ENCODE measurements at places on chromosomes 2 and 18.
A peak's percentile ranks its signal among the peaks of the same experiment; 100 is the strongest.

- no peak for DNase-seq
Observed at GRCh38 chr18:3923750-3924149, 473.8 kb downstream of the TGIF1 start.

- no peak for DNase-seq
Observed at GRCh38 chr2:1686784-1687105, 57.6 kb downstream of the PXDN start.

DNA sequence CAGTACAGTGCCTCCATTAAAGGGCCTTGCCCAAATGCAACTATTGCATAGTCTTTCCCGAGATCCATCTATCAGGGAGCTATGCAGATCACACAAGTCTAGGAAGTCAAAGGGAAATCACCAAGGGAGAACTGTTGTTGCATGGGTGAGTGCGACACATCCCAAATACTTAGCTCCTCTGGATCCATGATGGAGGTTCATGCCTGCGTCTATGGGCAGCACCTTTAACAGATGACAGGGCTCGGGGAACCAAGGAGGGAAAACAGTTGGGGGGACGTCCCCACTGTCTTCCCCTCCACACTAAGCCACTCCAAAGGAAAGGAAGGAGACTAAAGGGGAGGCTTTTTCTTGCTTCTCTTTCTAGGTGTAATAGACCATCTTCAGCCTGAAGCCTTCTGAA lies 552.8 kb upstream of the PKDCC start:
- peak; percentile 22 for DNase-seq

GRCh38 chr2:11987151-11987550 lies 240.7 kb downstream of the LPIN1 start:
- no peak for DNase-seq

DNA sequence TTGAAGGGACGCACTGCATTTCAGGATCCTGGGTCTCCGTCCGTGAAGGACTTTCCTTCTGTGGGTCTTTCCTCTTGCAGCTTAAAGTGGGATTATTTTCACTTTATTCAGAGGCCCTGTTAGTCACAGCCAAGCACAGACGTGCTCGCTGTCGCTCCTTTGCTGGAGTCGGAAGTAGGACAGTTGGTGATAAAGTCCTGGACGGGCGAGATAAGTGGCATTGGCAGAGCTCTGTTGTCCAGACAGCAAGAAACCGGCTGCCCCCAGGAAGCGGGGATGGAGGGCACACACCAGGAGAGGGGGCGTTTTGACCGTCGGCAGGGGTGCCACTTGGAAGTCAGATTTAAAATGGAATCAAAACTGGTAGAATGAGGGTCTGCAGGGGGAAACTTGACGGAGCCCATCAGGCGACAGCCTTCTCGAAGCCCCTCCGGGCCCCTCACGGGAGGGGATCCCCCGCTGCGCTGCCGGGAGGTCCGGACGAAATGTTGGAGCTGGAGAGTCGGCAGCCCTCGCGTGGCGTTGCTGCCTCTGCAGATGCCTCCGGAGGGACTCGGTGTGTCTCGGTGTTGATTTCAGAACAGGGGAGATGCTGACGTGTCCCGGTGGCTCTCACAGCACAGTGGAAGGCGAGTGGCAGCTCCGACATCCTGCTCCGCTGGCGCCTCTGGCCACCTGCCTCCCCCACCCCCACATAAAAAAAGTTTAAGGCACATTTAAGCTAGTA lies 124.2 kb downstream of the NFATC1 start:
- DNase-seq = peak; percentile 92

DNA sequence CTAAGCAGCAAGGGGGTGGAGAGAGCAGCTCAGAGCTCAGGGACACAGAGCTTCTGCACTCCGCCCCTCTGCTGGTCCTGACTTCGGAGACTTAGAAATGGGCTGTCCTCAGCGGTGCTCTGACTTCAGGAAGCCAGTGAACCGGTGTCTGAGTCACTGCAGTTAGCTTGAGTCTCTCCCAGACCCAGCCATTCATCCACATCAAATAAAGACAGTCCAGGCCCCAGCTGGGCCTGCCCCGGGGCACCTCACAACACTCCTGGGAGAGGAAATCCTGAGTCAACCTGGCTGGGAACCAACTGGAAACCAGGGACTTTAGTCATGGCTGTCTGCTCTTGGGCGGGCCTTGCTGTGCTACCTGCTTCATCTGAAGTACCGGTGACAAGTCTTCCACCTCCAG lies 5.4 kb upstream of the ITGB6 start:
- DNase-seq = no peak

- no peak for DNase-seq
Observed at GRCh38 chr2:119575439-119575838, 31.2 kb downstream of the CFAP221 start.

GRCh38 chr2:227785293-227785692 lies 28.3 kb upstream of the CCL20 start:
- no peak for DNase-seq

GRCh38 chr2:124250433-124250832 lies 225.3 kb downstream of the CNTNAP5 start:
- no peak for DNase-seq

- DNase-seq = no peak
Observed at GRCh38 chr18:61992923-61993322, 100.1 kb upstream of the RNF152 start.

DNA sequence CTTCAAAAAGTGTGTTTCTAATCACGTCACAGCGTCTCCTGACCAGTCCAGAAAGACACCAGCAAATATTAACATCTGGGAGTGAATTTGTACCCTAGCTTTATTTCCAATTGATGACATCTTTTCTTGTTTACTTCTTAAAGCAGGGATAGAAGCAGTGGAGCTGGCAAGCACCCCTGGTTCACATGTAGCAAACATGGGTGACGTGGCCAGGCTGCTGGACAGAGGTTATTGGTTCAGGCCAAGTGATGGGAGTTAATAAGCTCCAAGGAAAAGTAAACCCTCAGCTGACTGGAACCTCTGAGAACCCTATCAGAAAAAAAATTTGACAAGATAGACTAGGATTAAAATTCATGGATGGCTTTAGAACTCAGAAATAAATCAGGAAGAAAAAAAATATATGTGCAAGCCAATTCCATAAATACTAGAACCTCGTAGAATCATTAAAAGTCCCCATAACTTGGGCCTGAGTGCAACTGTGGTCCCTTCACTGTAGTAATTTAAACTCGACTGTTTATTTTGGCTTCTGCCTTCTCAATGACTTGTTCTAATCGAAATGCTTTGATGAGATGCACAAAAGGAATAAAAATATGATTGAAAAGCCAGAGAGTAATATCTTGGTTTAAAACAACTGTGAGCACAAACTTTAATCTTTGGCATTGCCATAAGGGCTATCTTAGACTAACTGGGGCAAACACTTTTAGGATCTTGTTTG lies 121.5 kb upstream of the CTAGE1 start:
- no peak for DNase-seq

- DNase-seq = no peak
Observed at GRCh38 chr2:154813636-154814035, 115.1 kb downstream of the KCNJ3 start.

- peak; percentile 36 for DNase-seq
Observed at GRCh38 chr2:68811364-68811763, 59.8 kb downstream of the BMP10 start.

DNA sequence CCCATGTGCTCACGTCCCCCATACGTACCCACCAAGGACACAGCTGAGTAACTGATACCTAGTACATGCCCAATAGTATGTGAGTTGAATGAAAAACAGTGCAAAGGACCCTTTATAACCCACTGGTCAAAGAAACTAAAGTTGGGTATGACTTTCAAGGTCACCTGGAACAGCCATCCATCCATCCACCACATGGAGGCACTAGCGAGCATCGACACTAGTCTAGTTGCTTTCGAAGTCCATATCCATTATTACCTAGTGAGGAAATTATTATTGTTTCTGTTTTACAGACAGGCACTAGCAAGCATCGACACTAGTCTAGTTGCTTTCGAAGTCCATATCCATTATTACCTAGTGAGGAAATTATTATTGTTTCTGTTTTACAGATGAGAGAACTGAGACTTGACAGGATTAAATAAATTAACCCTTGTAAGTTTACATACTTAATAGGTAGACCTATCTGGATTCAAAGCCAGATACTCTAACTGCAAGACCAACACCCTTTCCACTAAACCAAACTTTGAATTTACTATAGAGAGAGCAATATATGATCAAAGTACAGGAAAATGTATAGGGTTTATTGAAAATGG lies 233.7 kb downstream of the METTL4 start:
- DNase-seq = peak; percentile 2

DNA sequence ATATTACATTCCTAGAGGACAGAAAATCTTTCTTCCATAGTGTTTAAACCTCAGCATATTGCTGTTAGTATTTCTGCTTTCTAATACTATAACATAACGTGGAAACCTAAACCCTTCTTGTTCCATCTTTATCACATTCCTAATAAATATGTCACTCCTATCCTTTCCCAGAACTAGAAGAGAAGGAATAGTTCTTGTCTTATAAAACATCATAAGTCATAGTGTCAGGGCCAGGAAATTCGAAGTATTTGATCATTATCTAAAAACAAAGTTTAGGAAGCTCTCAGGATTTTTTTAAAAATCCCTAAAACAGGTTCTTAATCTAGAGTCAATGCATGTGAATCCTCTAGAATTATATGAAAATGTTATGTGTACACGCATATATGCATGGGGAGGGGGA lies 2.0 kb downstream of the NHEJ1 start:
- DNase-seq = no peak

DNA sequence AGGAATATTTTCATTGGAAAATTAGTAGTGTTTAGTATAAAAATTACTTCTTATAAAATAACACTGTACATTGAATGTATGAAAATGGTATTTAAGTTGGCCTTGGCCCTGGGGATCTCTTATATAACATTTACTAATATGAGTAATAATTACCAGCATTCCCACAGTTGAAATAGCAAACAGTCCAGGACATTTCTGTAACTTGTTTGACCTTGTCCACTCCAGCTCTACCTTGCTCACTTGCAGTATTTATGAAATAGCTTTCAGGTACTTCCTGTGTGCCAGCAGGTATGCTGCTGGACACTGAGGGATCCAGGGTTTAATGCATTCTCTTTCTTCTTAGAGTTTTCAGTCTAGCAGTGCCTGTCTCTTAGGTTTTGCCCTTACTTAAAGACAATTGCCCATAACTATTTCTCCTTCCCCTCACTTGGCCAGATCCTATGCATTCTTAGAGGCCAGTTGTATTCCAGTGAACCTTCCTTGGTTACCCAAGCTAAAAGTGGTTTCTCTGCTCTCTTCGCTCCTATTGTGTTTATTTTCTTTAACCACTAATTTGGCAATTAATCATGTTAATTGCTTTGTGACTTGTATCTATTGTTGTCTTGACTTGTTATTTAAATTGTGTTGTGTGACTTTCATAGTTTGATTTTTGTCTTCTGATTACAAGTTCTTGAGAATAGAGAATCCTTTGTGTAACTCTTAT lies 25.9 kb downstream of the BABAM2 start:
- no peak for DNase-seq

DNA sequence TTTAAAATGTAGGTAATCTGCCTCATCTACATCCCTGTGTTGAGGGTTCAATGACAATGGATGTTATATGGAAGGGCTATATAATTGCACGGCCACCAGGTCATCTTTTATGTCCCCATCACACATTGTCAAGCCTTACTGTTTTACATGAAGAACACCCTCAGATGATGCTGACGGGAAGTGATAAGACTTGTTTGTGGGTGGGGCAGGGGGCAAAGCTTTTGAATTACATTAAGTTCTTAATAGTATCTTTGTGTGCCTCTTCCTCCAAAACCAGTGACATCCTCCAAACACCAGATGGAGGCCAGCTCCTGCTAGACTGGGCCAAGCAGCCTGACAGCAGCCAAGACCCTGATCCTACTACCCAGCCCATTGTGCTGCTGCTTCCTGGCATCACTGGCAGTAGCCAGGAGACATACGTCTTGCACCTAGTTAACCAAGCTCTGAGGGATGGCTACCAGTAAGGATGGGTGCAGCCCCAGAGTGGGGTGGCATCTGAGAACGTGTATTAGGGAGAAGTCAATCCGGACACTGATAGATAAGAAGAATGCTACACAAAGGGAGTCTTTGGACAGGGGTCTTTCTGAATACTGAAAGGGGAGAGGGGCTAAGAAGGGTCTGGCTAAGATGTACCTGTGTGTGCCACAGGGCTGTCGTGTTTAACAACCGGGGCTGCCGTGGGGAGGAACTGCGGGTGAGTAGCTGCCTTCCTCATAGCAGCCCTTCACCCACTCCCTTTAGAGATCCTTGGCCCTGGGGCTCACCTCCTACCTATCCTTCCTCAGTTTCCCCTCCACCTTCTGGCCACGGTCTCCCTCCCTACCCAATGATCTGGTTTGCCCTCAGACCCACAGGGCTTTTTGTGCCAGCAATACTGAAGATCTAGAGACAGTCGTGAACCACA lies 5.3 kb downstream of the ABHD1 start:
- peak; percentile 29 for DNase-seq

GRCh38 chr18:13457327-13457726 lies 238.8 kb downstream of the LDLRAD4 start:
- peak; percentile 81 for DNase-seq

- peak; percentile 65 for DNase-seq
Observed at GRCh38 chr18:75200605-75201280, 8.2 kb downstream of the PTGR3 start.

DNA sequence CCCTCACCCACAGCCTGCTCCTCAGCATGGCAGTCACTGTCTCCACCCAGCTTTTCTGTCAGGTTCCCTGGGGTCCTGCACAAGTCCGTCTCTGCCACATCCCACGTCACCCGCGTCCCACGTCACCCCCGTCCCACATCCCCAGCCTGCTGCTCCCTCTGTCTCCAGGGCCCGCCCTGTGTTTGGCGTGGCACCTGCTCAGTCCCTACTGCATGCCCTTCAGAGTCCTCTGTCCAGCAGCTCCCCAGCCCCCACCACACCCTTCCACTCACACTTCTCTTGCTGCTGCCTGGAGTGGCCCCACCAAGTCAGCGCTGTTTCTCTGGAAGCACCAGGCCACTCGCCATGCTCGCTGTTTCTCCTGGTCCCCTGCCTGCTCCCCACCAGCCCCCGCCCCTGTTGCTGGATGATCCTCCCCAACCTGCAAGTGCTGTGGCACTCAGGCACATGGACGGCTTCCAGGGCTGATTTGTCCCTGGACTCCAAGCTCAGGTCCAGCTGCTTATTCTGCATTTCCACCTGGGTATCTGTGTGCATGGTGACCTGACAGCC lies 18.8 kb downstream of the ATG4B start:
- DNase-seq = no peak

- DNase-seq = no peak
Observed at GRCh38 chr2:195122653-195123052, 534.4 kb upstream of the SLC39A10 start.

GRCh38 chr2:240166761-240167587 lies 26.5 kb upstream of the OTOS start:
- no peak for DNase-seq

DNA sequence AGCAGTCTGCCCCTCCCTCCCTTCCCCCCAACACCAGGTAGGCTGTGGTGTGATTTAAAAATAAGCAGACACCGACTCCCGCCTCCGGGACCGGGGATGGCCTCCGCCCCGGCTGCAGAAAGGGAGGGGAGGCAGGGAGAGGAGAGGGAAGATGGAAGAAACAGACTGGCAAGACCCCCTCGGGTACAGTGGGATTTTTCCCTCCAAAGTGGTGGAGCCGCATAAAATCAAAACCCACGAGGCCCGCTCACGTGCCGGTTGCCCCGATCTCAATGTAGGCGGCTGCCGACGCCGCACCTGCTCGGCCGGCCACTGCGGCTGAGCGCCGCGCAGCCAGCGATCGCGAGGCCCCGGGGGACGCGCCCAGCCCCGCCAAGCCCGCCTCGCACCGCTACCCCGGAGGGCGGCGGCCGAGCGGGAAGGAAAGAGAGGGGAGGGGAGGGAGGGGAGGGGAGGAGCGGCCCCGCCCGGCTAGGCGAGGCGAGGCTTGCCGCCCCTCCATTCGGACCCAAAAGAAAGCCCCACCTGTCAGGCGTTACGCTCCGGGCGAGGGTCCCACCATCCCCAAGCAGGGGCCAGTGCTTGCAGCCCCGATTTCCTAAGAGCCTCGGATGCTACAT lies 811 bp downstream of the ADD2 start:
- no peak for DNase-seq

Measured in common myeloid progenitor, CD34-positive (primary cell).